ENCODE measurements at places on chromosomes 13 and 19. TPM values are rescaled to one million over a fixed set of nuclear protein-coding genes. Genes with fewer than 3 reads are reported as not detected.

Gene STOML3
- total RNA-seq, result not detected

Gene POSTN
- 44.0 TPM for total RNA-seq

Gene PRR19
- total RNA-seq, result 0.30 TPM

Gene NXNL1
- total RNA-seq, result not detected

Gene LILRB2
- total RNA-seq, result not detected

DNA sequence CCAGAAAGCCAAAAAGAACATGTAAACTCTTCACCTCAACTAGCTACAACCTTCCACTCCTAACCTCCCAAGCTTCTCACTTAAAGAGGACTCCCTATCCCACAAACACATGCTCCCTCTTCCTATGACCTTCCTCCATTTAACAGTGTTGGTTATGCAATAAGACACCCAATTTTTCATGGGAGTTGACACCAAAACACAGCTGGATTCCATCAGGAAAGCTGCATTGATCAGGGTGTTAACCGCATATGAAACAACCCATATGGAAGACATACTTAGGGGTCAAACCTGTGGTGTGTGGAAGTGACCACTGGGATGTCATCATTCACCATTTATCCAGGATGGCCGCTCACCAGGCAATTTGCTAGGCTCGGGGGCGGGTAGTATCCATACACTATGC lies 21.9 kb downstream of the ZNF473 start:
- DNase-seq, result no peak

DNA sequence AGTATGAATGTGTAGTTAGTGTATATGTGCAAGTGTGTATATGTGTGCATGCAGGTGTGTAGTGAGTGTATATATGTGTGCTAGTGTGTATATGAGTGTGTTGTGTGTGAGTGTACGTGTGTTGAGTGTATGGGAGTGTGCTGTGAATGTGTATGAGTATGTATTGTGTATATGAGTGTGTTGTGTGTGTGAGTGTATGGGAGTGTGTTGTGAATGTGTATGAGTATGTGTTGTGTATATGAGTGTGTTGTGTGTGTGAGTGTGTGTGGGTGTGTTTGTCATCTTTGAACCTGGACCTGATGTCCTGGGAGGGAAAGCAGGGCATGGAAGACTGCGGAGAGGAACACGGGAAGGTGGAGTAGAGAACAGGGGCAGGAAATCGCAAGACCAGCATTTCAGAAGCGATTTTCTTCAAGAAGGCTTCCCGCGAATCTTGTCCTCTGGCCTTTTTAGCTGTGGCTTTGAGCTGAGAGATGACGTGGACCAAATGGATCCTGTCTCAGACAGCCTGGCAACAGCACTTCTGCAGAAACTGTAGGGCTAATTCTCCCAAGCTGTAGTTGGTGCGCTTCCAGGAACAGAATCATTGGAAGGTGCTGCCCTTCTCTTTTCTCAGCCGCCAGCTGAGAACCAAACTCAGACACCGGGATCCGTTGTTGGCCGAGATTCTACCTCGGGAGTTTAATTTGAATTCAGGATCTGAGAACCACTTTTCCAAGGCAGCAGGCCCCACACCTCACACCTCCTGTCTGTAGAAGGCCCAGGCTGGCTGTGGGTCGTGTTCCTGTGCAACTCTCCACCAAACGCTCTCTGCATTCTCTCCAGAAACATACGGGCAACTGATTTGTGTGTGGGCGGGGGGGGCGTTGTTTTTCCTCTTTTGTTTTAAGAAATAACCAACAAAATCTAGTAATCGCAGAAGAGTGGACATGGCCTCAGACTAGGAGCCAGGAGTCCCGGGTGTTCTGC lies 94.7 kb upstream of the RAP2A start:
- no peak for DNase-seq

DNA sequence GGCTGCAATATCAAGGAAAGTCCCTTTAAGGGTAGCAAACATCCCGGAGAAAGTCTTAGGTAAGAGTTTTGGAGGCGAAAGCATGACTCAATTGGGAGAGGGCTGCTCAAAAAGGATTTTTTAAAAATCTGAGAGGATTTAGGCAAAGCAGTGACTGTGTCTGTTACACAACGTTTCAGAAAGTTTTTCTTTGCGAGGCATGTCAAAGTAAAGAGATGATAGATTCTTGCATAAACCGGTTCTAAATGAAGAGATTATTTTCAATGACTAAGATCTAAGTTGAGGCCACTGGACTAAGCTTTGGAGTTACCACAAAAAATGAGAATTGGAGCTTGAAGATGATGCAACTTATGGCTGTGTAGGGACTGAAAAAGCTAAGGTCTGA lies 43.7 kb upstream of the ENOX1 start:
- DNase-seq, result peak; percentile 78

- DNase-seq, result peak; percentile 44
Observed at GRCh38 chr19:50906217-50906616, 5.0 kb downstream of the KLK4 start.

DNA sequence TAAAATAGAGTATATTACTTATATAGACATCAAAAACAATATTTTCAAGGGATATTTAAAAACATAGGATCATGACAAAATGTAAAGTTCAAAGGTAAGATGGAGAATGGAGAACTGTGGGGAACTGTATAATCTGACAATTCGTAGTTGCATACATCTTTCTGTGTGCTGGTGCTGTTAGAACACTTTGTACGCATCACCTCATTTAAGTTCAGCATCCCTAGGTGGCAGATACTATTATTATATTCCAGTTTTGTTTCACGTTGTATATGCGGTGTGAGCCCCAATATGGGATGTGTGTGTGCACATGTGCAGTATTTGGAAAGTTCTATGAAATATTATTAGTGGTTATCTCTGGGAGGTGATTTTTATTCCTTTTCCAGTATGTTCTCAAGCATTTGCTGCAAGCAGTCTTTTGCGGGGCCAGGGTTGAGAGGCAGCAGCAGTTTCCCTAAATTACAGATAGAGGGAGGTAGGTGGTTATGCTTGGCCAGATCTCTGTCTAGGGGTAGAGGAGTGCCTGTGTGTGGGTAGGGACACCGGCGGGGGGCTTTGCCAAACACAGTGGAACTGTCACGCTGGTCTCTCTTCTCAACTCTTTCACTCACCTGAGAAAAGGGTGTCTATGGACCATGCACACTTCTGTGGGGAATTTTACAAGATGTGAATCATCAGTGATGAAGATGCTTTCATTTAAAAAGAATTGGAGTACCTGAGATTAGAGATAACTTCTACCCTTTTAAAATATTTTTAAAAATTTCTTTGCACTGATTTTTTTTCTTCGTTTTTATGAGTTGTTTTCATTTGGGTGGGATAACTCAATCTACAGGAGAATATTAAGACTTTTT lies 55.6 kb upstream of the ALOX5AP start:
- DNase-seq, result peak; percentile 44

DNA sequence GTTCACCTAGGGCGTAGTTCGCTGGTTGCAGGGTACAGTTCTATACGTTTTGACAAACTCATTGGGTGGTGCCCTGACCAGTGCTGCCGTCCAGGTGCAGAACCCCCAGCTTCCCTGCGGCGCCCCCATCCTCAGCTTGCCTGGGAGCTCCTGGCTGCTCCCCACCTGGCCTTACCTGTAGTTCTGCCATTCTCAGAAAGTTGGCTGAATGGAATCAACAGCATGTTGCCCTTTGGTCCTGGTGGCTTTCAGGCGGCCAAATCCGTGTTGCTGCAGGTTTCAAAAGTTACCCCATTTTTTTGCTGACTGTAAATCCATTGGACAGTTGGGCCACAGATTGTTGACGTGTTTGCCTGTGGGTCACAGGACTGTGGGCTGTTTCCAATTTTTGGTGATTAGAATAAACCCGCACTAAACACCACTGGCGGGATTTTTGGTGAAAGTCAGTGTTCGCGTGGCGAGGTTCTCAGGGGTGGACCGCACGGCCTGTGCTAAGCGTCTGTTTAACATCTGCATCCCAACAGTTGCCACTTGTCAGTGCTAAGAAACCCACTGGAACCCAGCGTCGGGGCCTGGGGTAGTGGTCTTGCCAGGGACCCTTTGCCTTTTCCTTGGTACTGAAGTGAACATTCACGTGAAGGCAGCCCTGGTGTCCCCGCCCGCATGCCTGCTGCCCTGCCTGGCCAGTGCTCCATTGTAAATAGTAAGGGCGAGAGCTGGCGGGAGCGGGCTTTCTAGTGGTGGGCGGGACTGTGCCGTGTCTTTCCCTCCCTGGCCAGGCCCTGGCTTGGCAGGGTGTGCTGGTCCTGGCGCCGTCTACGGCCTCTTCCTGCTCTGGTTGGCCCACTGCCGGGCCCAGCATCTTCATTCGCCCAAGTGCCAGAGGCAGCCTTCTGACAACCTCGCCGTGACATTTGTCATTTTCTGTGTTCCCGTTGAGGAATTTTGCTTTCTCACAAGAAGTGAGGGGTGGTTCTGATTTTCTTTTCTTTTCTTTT lies 3.3 kb downstream of the DOT1L start:
- DNase-seq, result peak; percentile 86

DNA sequence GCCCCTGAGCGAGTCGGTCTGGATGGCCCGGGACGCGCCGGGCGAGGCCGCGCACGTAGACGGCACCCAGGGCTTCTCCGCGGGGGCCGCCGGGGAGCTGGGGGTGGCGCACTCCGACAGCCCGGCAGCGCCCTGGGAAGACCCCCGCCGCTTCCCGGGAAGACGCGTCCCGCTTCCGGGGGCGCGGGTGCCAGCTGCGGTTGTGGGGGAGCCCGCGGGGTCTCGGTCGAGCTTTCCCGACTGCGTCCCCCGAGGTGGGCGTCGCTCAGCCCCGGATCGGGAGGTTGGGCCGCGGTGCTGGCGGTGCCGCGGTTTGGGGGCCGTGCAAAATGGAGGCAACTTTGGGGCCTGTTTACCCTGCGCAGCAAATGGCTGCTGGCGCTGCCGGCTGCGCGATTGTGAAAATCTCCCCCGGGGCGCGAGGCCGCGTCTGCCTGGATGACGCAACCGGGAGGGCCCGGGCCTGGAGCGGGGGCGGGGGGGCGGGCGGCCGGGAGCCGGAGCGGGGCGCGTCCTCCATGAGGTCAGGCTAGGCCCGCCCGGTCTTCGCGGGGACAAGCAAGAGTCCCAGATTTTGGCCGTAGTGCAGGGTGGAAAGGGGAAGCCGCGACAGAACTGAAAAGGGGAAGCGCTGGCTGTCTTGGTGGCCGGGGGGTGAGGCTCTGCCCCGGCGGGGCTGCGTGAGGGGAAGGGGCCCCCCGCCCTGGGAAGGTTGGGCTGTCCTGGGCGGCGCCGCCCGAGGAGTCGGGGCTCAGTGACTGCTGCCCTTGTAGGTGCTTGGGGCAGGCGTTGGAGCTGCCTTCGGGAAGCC lies 11.3 kb downstream of the PEAK3 start:
- peak; percentile 84 for DNase-seq

GRCh38 chr19:30516111-30516510 lies 143.9 kb downstream of the ZNF536 start:
- DNase-seq, result no peak
